Motor neuron (in vitro differentiated cells): ENCODE measurements at places on chromosomes 13 and 19. TPM values are rescaled to one million over a fixed set of nuclear protein-coding genes. Genes with fewer than 3 reads are reported as not detected.
A peak's percentile ranks its signal among the peaks of the same experiment; 100 is the strongest.

GRCh38 chr19:38838208-38838985, 6.8 kb upstream of the ECH1 start:
- ATAC-seq: no peak

DNA sequence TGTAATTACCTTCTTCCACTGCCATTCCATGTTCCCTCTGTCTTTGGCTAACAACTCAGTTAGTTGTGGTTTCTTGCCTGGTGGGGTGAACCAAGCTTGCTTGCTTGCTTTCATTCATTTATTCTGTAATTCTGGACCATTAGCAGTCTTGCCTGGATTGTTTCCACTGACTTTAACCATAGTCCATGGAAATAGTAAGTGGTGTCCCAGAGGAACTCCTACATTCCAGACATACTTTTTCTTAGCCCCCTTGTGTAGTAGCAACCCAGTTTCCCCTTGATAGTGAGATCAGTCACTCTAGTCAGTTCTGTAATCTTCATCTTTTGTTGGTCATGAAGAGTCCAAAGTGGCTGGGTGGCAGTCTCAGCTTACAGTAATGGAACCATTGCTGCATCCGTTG, 23.2 kb downstream of the PDS5B start:
- no peak for ATAC-seq

DNA sequence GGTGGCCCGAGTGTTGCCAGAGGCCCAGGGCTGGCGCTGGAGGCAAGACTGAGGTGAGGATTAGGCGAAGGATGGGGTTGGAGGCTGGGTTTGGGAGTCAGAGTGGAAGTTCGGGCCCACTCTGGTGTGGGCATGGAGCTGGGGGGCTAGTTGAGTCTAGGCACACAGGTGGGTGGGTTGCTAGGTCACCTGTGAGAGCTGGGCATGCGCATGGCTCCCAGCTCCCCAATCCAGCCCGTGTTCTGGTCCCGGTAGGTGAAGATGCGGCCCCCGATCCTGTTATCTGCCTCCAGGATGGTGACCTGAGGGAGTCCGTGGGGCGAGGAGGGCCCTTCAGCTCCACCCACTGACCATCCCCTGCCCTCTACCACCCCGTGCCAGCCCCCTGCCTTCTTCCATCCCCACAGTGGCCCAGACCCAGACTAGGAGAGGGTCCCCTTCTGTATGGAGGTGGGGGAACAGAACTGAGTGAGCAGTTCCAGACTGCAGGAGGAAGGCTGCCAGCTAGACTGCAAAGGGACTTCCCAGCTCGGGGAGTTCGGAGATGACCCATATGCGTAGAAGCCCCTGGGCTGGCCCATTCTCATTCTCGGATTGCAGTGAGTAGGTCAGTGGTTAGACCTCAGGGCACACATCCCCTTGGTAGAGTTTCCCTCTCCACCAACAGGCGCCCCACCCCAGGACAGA, 1.7 kb downstream of the IL4I1 start:
- ATAC-seq: no peak

DNA sequence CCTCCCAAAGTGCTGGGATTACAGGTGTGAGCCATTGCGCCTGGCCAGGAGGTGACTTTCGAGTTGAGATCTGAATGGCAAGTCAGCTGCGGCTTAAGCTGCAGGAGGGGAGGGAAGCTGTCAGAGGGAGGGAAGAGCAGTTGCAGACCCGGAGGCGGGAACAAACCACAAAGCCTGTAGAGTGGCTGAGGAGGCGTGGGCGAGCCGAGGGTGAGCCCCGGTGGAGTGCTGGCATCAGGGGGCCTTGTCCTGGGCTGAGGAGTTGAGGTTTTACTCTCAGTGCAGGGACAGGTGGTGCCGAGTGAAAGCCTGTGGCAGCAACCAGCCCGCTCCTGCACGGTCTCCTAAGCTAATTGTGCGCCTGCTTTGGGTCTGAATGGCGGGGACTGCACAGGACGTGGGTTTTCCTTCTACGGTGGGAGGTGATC, 24.2 kb downstream of the PPP1R37 start:
- no peak for ATAC-seq

- ATAC-seq: no peak
Observed at GRCh38 chr13:25802579-25802978, 249.2 kb downstream of the SHISA2 start.

GRCh38 chr13:31274390-31274789, 74.6 kb downstream of the B3GLCT start:
- peak; percentile 58 for ATAC-seq

DNA sequence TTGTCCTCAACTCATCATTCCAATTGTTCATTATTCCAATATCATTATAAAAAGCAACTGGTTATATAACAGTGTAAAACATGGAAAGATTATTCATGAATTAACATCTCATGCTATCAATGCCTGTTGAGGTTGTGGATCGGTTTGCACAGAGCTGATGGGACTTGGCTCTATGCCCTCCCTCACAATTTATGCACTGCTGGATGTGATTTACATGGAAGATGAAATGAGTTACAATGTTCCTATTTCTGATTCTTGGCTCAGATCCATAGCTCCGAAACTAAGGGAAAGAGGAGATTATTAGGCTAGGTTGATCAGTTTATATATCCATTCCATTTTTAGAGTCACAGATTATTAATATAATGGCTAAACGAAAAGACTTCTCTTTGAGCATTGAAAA, 38.6 kb downstream of the SCEL start:
- ATAC-seq: no peak

DNA sequence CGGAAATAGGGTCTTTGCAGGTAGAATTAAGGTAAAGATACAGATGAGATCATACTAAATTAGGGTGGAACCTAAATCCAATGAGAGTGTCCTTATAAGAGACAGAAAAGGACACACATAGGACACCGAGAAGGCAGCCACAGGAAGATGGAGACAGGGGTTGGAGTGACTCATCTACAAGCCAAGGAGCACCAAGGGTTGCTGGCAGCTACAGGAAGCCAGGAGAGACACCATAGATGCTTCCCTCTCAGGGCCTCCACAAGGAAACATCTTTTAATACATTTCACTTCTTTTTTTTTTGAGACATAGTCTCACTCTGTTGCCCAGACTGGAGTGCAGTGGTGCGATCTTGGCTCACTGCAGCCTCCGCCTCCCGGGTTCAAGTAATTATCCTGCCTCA, 10.1 kb downstream of the TMEM143 start:
- no peak for ATAC-seq

- no peak for ATAC-seq
Observed at GRCh38 chr19:46725036-46725820, 8.3 kb upstream of the PRKD2 start.

- ATAC-seq: peak; percentile 36
Observed at GRCh38 chr19:6087074-6087571, 23.2 kb downstream of the RFX2 start.

DNA sequence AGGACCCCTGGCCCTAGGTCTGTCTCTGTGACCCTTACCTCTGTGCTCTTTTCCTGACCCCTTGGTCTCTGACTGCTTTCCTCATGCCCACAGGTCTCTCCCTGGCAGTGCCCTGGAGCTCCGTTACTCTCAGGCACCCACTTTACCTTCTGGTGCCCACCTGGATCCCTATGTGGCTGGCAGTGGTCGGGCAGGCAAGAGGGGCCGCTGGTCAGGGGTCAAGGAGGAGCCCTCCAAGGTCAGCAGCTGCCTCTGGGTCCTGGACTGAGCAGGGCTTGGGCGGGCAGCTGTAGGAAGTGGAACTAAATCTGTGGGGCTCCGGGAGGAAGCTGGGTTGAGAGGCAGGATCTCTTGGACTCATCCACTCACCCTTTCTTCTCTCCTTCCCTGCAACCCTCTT, 16.3 kb downstream of the PPFIA3 start:
- ATAC-seq: no peak

- no peak for ATAC-seq
Observed at GRCh38 chr13:39915418-39915817, 260.0 kb downstream of the COG6 start.

DNA sequence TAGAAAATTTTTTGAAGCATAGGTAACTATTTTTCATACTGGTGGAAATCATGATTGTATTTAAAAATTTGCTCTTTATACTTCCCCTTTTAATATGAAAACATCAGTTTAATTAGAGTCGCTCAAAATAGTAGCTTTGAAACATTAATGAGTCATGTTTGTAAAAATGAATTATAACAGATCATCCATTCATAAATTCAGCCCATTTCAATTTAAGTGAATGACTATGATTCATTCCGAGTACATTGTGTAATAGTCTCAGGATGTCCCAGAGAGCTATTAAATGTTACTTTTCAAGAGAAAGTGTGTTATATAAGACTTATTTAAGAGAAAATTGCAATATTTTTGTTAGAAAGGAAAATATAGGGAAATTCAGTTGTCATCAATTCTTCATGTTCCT, 111.0 kb downstream of the FNDC3A start:
- ATAC-seq: no peak

DNA sequence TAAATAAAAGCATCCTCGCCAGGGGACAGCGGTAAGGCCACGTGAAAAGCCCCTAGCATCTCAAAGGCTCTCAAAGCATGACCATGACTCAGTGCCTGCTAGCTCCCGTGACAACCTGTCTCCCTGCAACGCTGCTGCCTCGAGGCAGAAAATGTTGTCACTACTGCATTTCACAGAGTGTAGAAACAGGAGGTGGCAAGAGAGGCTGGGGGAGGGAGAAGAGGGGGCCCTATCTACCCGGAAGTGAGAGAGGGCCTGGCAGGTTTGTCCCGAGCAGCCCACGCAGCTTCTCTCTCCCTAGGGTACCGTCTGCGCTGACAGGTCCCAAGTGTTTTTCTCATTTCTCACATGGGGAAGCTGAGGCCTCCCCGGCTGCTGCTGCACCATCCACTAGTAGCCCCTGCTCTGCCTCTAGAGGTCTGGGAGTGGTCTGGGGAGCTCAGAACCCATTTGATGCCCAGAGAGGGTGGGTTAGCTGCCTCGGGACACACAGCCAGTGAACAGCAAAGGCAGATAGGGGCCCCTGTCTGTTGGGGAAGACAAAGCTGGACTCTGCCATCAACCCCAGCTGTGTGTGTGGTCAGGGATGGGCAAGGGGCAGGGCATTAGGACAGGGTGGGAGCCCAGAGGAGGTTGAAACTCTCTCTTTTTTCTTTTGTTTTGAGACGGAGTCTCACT, 3.7 kb downstream of the TINCR start:
- ATAC-seq: peak; percentile 27

GRCh38 chr13:93477238-93477637, 250.6 kb downstream of the GPC6 start:
- ATAC-seq: no peak

DNA sequence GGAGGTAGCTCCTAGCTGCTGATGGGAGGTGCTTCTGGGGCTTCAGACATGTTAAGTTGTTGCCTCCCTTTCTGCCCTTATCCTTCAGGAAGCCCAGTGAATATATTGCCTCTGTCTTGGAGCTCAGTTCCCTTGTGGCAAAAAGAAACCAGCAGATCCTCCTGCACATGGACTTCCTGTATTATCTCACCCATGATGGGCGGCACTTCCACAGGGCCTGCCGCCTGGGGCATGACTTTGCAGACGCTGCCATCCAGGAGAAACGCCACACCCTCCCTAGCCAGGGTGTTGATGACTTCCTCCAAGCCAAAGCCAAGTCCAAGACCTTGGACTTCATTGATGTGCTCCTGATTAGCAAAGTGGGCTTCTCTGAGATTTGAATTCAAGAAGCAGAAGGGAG, 6.0 kb upstream of the CYP4F12 start:
- ATAC-seq: no peak

DNA sequence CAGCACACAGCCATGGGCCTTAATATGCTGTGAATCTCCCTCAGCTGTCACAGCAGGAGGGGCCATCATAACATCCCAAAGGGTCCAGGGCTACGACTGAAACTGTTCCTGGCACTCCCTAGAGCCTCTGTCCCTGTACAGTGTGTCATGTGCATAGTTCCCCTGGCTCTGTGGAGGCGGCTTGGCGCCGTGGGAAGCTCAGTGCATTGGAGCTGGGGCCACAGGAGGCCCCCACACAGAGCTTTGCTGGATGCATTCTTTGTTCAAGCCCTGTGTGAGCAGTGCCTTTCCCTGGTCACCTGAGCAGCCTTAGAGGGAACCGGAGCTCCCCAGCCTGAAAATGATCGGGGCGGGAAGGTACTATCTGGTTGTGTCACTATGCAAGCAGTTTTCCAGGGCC, 21.4 kb downstream of the UBXN6 start:
- ATAC-seq: peak; percentile 7

CLEC4M gene
- total RNA-seq: 0.16 and 0.18 TPM in 2 replicates

GPR12 gene
- 0.73 TPM in 1 of 2 replicates, not detected in the other for total RNA-seq

CGB2 gene
- not detected in 2 replicates for total RNA-seq

CD33 gene
- total RNA-seq: 0.31 TPM in 1 of 2 replicates, not detected in the other
